ENCODE measurements at places on chromosomes 3 and 15.

DNA sequence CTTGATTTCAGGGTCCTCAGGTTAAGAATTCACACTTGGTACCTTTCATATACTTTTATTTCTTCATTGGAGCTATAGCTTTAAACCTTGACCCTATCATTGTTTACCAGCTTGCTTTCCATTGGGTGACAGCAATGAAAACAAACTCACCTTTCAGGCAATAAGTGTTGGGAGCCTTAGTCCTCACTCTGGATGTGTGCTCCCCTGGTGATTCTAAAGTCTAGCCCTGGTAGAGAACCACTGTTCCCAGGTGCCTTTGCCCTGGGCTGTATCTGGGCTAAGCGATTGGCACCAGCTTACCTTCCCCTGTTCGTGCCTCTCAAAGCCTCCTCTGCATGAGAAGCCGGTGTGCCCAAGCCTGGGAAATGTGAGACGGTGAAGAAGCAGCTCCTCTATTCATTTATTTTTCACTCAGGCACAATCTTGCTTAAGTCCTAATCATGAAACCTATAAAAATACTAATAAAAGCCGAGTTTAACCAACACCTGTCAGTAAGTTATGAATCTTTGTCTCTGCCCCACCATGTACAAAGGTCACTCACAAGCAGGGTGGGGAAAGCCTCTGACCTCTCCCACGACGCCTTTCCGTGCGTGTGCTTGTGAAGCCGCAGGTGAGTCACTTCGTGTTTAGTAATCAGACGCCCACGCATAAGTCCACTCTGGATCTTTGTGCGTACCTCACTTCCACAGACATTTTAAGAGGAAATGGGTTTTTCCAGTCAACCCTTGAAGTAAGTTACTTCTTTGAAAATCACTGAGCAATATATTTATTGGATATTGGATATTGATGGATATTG is 12.8 kb upstream of the ARRDC4 start:
- no peak for DNase-seq

- no peak for DNase-seq
Observed at GRCh38 chr3:129576514-129577352, 29.7 kb downstream of the PLXND1 start.

- DNase-seq = no peak
Observed at GRCh38 chr3:141783632-141784031, 20.4 kb downstream of the GRK7 start.

GRCh38 chr3:191350396-191351090 is 20.2 kb upstream of the UTS2B start:
- DNase-seq = no peak

DNA sequence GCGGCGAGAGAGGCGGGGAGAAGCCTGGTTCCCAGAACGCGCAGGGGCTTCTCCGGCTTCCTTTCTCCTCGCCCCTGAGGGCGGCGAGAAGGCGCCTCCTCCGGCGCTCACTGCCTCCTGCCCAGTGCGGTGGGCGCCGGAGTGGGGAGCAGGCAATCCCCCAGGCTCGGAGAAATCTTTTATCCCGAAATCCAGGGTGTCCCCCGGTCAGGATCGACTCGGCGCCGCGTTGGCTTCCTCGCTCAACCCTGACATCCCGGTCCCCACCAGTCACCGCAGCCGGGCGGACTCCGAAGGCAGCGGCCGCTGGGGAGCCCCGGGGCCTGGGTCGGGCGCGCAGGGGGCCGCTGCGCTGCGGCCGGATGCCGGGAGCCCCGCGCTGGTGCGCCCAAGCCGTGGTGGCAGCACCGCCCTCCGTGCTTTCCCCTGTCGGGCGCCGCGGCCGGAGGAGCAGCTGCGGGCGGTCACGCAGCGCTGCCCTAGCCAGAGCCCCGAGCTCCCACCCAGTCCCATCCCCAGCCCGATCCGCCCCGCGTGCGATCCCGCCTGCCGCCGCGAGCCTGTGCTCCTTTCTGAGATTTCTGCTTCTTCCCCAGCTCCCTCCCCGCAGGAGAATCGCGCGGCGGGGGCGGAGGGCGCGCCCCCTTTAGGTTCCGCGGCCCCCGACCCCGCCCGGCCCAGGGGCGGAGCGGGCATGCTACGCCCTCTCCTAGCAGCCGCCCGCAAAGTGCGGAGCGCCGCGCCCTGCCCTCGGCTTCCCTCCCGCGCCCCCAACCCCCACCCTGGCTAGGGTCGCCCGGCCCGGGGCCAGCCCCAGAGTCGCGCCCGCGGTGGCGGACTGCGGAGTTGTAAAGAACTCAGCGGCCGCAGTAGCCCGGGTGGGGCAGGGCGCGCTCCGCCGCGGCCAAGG is 683 bp upstream of the CACNA2D3 start:
- DNase-seq = no peak

- DNase-seq = peak; percentile 67
Observed at GRCh38 chr3:172915911-172916514, 165.5 kb downstream of the ECT2 start.

- DNase-seq = no peak
Observed at GRCh38 chr3:183537295-183537730, 18.2 kb downstream of the KLHL6 start.

Data from DMS79 (cell line).